ENCODE measurements at places on chromosomes 12 and 14. TPM values are rescaled to one million over a fixed set of nuclear protein-coding genes. Genes with fewer than 3 reads are reported as not detected.

The FGF23 gene
- total RNA-seq, result not detected

The SIX1 gene
- total RNA-seq, result 0.17 TPM

DNA sequence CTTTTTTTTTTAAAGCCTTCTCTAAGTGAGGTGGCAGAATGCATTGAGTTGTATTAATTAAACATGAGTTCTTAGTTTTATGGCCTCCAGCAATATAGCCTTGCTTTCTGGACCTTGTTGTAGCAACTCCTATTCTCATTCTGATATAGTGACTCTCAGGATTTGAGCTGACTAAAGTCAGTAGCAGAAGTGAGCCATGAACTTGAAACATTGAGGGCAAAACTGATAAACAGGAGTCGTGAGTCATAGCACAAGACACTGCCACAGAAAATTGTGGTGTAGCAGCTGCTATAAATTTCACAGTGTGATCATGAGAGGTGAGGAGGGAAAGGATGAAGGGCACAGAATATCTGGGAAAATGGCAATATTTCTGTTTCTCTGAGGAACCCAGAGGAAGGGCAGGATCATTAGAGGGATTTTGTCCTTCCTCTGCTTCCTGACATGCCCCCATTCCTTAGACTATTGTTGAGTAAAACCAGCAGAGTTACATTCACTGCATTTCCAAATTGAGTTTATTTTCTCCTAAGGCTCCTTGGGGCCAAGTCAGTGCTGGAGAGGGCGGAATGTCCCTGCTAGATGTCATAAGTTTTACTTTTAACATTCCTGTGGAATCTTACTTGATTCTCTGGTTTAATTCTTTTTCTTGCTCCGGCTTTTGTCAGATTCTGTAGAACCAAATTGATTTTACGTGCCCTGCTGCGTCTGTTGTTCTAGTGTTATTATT lies 7.5 kb downstream of the KLRG1 start:
- DNase-seq, result no peak

The PTGDR gene
- 3.0 TPM for total RNA-seq

DNA sequence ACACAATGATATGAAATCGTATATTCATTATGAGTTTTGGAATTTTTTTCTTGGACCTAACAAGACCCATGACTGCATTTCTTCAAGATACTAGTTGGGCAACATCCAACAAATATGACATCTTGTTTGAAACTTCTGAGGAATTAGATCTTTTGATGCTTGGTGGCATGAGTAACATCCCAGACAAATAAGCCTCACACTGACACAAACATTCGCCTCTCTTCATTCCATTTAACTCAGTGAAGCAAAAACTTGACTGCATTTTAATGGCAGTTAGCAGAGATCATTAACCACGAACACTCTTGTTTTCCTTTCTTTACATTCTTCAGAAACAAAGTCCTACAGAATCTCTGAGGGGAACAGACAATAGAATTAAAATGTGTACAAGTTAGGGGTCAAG lies 758.3 kb downstream of the C12orf50 start:
- no peak for DNase-seq

DNA sequence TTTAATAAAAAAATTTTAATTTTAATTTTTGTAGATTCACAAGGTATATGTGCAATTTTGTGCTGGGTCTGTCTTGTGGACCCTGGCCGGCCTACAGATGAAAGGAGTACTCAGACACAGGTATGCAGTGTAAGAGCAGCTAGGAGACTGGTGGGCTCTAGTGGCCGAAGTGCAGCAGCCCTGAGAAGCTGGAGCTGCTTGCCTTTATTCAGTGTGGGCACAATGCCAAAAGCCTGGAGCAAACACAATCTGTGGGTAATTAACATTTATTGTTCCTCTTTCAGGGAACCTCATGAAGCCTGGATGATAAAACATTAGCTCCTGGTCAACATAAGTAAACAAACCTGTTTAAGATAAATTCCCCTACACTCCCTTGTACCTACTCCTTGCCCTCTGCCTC lies 135.7 kb upstream of the SEL1L start:
- DNase-seq, result no peak

GRCh38 chr14:86796221-86797074 lies 1196.5 kb downstream of the GALC start:
- DNase-seq, result no peak

The PRH2 gene
- 0.63 TPM for total RNA-seq

The MYBPC1 gene
- total RNA-seq, result not detected

GRCh38 chr12:117485984-117486839 lies 124.8 kb upstream of the NOS1 start:
- no peak for DNase-seq

- DNase-seq, result no peak
These were observed 4.2 kb downstream of the SRSF5 start for GRCh38 chr14:69771136-69771535.
